ENCODE measurements at places on chromosomes 3 and 15.

GRCh38 chr15:101625980-101626379 is 26.2 kb downstream of the TM2D3 start:
- peak; percentile 18 for DNase-seq

GRCh38 chr3:112319516-112320276 is 13.3 kb upstream of the CD200 start:
- DNase-seq = no peak

- DNase-seq = peak; percentile 88
These were observed 501.5 kb upstream of the THBS1 start for GRCh38 chr15:39079296-39079847.

- no peak for DNase-seq
These were observed 27.6 kb downstream of the ANP32A start for GRCh38 chr15:68792901-68793766.
